Forelimb muscle (tissue), 1 donor: ENCODE measurements at places on chromosomes 13 and 19.

DNA sequence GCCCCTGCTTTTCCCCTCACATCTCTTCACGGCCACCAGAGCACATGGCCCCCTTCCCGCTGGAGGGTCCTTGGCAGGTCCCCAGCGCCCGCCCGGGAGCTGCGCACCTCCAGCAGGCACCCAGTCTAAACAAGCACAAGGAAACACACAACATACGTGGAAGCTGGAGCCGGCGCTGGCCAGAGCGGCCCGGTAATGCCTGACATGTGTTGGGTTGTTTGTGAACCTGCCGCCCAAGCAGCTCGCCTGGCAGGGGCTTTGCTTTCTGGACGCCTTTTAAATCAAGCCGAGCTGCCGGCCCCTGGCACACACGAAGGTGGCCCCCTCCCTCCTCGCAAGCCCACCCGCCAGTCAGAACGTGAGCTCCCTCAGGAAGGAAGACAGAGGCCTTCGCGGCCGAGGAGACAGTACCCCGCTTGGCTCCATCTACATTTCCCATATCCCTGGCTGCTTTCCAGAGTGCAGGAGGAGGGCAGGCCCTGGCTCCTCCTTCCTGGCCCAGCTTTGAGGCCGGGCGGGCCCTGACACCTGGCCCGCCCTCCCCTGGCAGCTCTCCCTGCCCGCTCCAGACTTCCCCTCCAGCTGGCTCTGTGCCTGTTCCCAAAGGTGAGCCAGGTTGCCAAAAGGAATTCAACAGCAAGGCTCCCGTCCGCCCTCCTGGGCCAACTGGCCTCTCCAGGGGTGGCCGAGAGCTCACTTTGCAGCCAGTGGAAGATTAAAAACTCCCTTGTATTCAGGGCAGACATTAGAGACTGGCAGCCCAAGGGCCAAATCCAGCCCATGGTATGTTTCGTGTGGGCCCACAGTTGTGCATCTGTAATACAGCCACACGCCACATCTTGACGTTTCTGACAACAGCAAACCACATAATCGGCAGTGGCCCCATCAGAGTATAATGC lies 28.7 kb downstream of the COMP start:
- DNase-seq, result no peak

DNA sequence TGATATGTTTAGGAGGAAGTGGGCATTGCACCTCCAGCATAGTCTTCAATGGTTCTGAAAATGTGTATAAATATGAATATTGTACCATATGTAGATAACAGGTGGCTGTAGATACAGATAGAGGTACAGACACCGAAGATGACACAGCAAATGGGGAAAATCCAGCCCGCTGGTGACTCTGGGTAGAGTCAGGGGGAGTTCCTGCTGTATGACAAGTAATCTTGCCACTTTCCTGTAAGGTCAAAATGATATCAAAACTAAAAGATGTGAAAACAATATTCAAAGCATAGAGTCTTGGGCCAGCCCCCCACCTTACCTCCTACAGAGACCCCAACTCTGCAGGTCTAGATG lies 17.8 kb downstream of the C2CD4C start:
- no peak for DNase-seq

GRCh38 chr13:71304861-71305260 lies 562.1 kb downstream of the DACH1 start:
- DNase-seq, result no peak

- no peak for DNase-seq
Observed at GRCh38 chr13:101204270-101205020, 211.9 kb downstream of the NALCN start.

GRCh38 chr13:100443998-100444328 lies 144.6 kb downstream of the GGACT start:
- DNase-seq, result no peak

GRCh38 chr13:30446126-30446500 lies 19.6 kb downstream of the HMGB1 start:
- no peak for DNase-seq

DNA sequence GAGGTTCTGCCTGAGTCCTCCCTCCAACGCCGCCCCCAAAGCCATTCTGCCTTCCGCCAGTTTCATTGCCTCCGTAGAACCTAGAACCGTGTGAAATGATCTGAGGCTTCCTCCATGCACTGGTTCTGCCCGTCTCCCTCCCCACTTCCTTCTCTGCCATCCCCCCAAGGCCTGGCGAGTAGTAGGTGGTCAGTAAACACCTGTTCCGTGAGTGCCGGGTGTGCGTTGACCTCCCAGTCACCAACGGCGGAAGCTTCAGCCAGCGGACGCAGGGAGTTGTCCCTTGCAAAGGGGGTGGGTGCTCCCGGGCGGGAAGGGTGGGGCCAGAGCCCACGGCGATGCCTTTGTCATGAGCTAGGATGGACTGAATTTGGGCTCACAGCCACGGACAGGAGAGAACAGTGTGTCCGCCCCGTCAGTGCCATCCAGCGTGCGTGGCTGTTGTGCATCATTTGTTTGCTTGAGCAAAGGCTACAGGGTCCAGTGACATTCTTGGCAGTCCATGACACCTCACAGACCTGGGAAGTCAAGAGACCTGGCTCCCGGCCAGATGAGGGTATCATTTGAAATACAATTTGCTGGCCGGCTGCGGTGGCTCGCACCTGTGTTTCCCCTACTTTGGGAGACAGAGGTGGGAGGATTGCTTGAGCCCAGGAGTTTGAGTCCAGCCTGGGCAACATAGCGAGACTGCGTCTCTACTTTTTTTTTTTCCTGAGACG lies 43.1 kb downstream of the NFIC start:
- DNase-seq, result no peak

- DNase-seq, result no peak
Observed at GRCh38 chr19:34135821-34136611, 36.3 kb upstream of the LSM14A start.

- DNase-seq, result no peak
Observed at GRCh38 chr13:50376895-50377575, 361.8 kb downstream of the KCNRG start.

- DNase-seq, result no peak
Observed at GRCh38 chr13:113948034-113948742, 25.7 kb downstream of the C13orf46 start.

GRCh38 chr13:82597747-82598146 lies 1284.5 kb downstream of the SLITRK1 start:
- DNase-seq, result no peak

- DNase-seq, result no peak
Observed at GRCh38 chr13:21148557-21149258, 27.6 kb downstream of the SKA3 start.

DNA sequence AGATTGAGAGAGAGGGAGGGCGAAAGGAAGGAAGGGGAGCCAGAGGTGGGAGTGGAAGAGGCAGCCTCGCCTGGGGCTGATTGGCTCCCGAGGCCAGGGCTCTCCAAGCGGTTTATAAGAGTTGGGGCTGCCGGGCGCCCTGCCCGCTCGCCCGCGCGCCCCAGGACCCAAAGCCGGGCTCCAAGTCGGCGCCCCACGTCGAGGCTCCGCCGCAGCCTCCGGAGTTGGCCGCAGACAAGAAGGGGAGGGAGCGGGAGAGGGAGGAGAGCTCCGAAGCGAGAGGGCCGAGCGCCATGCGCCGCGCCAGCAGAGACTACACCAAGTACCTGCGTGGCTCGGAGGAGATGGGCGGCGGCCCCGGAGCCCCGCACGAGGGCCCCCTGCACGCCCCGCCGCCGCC lies at the start of gene TNFSF11:
Gene TNFSF11 (plus strand): TSS at position 142 of the 400 bp plus-strand sequence. CDS start 152 bp downstream, at position 294.
- no peak for DNase-seq

- DNase-seq, result no peak
Observed at GRCh38 chr19:2834294-2834871, 6.9 kb upstream of the ZNF555 start.

- no peak for DNase-seq
Observed at GRCh38 chr19:8388612-8388958, 1.6 kb upstream of the RAB11B start.

DNA sequence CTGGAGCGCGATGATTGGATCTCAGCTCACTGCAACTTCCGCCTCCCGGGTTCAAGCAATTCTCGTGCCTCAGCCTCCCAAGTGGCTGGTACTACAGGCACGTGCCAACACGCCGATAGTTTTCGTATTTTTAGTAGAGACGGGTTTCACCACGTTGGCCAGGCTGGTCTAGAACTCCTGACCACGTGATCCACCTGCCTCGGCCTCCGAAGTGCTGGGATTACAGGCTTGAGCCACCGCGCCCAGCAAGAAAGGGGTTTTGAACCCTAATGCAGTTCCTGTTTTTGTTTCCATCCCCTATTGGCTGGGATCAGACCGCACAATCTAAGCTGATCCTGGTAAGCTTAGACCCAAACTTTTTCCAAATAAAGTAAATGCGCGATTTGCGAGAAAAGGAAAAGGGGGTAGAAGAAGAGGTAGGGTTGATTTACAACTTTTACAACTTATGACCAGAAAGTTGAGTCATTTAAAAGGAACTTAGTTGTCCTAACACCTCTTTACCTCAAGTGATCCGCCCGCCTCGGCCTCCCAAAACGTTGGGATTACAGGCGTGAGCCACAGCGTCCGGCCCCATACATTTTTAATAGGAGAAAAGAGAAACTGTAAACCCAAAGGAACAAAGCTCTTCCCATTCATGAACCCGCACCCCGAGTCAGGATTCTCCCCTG lies 764 bp downstream of the ZNF626 start:
- DNase-seq, result no peak

DNA sequence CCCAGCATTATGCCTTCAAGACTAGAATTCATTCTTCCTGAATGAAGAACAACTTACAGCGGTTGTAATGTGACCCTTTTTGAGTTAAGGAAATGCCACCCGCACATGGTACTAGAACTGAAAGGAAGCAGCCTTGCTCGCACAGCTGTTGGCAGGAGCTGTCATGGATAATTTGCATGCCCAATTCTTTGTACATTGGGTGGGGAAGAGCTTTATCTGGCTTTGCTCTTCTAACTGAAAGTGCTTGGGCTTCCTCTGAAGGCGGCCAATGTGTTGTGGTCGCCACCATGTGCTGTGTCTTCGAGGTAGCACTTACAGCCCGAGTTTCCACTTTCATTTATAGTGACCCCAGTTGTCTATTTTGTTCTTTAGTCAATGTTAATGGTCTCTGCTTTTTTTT lies 3.4 kb downstream of the CCNE1 start:
- no peak for DNase-seq

DNA sequence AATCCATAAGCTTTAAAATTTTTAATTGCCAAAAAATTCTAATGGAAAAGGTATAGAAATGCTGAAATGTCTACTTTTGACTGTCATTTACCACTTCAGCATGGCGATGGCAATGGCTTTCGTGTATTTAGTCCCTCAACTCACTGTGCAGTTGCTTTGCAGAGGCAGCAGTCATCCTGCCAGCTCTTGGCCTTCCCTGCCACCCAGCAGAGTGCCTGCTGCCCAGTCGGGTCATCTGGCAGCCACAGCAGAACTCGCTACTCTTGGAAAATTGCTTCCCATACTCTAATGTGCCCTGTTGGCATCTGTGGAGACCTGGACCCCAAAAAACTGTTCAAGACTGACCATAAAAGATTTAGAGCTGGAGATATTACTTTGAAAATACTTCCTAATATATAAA lies 383.2 kb downstream of the UQCRFS1 start:
- DNase-seq, result no peak

GRCh38 chr13:38401276-38401675 lies 51.6 kb downstream of the UFM1 start:
- no peak for DNase-seq

DNA sequence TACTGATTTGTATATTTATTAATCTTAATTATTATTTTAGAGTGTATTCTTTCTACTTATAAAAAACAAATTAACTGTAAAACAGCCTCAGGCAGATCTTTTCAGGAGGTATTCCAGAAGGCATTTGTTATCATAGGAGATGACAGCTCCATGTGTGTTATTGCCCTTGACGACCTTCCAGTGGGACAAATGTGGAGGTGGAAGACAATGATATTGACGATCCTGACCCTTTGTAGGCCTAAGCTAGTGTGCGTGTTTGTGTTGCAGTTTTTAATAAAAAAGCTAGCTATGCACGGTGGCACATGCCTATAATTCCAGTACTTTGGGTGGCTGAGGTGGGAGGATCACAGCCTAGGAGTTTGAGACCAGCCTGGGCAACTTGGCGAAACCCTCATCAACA lies 46.7 kb downstream of the NDFIP2 start:
- no peak for DNase-seq
